ENCODE measurements at places on chromosomes 4 and X.

GRCh38 chr4:103853627-103854026 is 133.8 kb upstream of the TACR3 start:
- no peaks in the 10 kb centered on the region for H3K4me1 ChIP-seq
- no peak overlapping the region for H3K4me3 ChIP-seq
- no peak overlapping the region for H3K27ac ChIP-seq
- H3K36me3 ChIP-seq = no peaks in the 10 kb centered on the region
- no peaks in the 10 kb centered on the region for H3K27me3 ChIP-seq
- no peak for DNase-seq

DNA sequence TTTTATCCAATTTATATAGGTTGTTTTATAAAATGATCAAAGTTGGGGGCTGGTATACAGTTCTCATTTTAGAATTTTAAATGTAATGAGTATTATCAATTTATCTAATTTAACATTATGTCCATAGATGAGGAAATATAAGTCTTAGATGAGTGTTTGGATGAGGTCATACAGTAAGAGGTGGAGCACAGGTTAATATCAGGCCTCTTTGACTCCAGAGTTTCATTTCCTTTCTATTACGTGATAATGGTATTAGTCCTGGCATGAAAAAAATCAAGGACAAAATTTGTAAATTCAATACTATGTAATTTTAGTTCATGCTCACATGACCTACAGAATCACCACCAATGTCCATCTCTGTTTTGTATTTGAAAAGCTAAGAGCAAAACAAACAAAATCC is 269.8 kb downstream of the FSTL5 start:
- H3K27me3 ChIP-seq = no peaks in the 10 kb centered on the region
- H3K36me3 ChIP-seq = no peaks in the 10 kb centered on the region
- no peak overlapping the region for H3K27ac ChIP-seq
- DNase-seq = no peak

GRCh38 chr4:122541996-122542395 is 78.9 kb downstream of the IL21 start:
- H3K27ac ChIP-seq = no peak overlapping the region
- H3K36me3 ChIP-seq = no peaks in the 10 kb centered on the region
- H3K4me3 ChIP-seq = no peak overlapping the region
- H3K4me1 ChIP-seq = no peaks in the 10 kb centered on the region

- no peak overlapping the region for H3K27ac ChIP-seq
- H3K4me3 ChIP-seq = no peak overlapping the region
- peaks cover 10% of the 10 kb centered on the region for H3K4me1 ChIP-seq
- no peaks in the 10 kb centered on the region for H3K27me3 ChIP-seq
- no peak for DNase-seq
- no peaks in the 10 kb centered on the region for H3K36me3 ChIP-seq
These were observed 370.0 kb downstream of the FBXW7 start for GRCh38 chr4:152165846-152166245.

DNA sequence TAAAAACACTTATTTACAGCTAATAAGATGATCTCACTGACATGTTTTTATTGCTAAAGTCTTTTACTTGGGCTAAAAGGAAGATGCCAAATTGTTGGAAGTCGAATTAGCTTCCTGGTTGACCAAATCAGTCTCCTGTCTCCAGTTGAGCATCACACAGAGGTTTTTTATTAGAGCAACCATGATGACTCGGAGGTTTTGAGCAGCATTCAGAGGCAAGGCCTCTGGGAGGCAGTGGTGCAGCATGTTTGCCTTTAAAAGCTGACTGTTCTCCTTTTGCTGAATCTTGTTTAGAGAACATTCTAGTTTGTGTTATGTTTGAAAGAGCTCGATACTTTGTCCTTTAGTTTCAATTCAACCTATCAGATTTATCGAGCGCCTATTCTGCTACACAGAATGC is 2.1 kb downstream of the UCHL1 start:
- peaks cover 13% of the 10 kb centered on the region for H3K27me3 ChIP-seq
- peaks cover 14% of the 10 kb centered on the region for H3K4me1 ChIP-seq
- no peak overlapping the region for H3K27ac ChIP-seq
- no peak for DNase-seq

GRCh38 chr4:85778632-85779131 is 303.7 kb downstream of the ARHGAP24 start:
- no peaks in the 10 kb centered on the region for H3K36me3 ChIP-seq
- H3K27ac ChIP-seq = peak overlapping the region; percentile 1
- no peaks in the 10 kb centered on the region for H3K27me3 ChIP-seq
- H3K4me3 ChIP-seq = peak overlapping the region; percentile 30
